ENCODE measurements at places on chromosomes 11 and 22.

- no peak for DNase-seq
These were observed 82.6 kb downstream of the RAB30 start for GRCh38 chr11:82988936-82989627.

GRCh38 chr11:82930734-82931133, 29.2 kb downstream of the DDIAS start:
- no peak for DNase-seq

DNA sequence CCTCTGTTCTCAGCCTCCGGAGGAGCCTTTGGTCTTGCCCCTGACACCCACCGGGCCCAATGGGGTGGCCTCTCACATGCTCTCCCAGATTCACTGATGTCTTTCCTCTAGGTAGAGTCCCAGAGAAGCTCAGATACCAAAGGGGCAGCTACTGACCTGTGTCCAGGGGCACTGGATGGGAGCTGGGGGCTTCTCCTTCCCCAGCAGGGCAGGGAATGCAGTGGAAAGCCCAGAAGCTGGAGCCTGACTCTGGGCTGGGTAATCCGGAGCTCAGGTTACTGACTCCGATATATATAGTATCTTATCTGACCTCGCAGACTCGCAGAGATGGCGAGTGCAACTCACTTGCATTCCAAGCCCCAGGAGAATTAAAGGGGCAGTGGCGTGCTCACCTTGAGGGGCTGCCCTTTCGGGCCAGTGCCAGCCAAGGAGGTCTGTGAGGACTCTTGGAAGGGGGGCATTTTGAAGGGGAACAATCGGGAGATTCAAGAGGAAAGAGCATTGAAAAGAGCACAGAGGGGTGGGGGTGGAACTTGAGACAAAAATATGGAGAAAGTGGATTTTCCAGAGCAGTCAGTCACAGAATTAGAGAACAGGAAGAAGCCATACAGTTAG, 2.5 kb downstream of the USP2 start:
- no peak for DNase-seq

GRCh38 chr11:60866911-60867870, at the start of gene ZP1:
ZP1 (plus strand) TSS chr11:60867542; CDS start chr11:60867562, 20 bp downstream.
- DNase-seq, result no peak

- no peak for DNase-seq
These were observed 3.1 kb upstream of the CCDC188 start for GRCh38 chr22:20153945-20154344.

- no peak for DNase-seq
These were observed 19.0 kb downstream of the MYO18B start for GRCh38 chr22:25760848-25761595.

DNA sequence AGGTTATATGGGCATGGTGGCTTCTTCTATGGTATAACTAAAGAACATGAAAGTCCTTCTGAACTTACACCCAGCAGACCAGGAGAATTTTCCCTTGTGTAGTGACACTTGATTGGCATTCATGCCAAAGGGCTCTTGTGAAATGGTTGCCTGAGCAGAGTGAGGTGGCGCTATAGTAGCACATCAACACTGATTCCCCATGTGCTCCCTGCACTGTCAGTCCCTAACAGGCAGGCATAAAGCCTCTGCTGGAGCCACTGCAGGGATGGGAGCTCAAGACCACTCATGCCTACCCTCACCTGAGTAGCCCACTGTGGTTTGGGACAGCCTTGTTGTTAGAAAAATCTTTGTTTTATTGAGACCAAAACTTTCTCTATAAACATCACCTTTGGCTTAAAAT, 92.6 kb upstream of the LIN7C start:
- DNase-seq, result no peak

DNA sequence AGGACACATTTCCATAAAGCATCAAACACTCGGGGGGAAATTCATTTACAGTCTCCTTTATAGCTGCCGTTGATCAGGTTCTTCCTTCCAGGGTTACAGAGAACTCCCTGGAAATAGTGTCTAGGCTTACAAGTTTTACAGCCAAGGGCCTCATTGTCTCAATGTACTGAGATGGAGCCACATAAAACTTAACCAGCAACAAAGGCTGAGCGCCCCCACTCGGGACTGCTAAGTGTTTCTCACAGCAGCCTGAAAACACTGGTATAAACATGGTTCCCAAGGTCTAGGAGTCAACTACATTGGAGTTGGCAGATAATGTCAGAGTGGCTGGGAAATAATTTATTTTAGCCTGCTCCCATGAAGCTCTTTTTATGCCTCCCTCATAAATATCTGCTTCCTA, 686.2 kb downstream of the OPCML start:
- DNase-seq, result no peak

DNA sequence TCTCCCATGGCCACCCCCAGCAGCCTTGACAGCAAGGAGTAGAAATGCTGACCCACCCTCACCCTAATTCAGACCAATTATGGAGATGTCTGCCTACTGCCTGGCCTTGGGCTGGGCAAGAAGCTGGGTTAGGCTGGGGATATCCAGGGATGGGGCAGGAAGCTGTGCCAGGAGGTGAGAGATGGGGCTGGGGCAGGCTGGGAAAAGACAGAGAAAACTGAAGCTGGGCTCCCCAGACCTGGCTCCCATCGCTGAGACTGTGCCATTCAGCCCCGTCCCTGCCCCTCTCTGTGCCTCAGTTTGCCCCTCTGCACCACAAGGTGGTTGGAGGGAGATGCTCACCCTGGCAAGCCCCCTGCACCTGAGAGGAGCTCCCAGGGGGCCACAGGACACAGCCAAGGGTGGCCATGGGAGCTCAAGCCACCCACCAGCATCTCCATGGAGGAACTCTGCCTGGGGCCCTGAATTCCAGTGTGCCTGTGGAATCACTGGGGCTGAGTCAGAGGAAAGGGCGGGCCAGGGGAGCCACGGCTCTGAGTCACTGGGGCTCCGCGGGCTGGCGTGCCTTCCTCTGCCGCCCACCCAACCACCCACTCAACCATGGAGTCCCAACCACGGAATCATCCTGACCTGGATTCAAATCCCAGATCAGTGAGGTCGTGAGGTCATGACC, 6.0 kb upstream of the CARD10 start:
- DNase-seq, result peak; percentile 42

- no peak for DNase-seq
These were observed 52.6 kb downstream of the TENM4 start for GRCh38 chr11:79388201-79388600.
